Dermis blood vessel endothelial cell (primary cell): ENCODE measurements at places on chromosomes 2 and 18. TPM values are rescaled to one million over a fixed set of nuclear protein-coding genes. Genes with fewer than 3 reads are reported as not detected.

DNA sequence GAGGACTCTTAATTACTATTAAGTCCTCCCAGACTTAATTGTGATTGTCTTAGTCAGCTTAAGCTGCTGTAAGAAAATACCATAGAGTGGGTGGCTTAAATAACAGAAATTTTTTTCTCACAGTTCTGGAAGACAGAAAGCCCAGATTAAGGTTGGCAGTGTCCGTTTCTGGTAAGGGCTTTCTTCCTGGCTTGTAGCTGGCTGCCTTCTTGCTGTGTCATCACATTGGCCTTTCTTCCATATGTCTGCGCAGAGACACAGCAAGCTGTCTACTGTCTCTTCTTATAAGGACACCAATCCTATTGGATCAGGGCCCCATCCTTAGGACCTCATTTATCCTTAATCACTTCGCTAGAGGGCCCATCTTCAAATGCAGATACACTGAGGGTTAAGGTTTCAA, 38.5 kb downstream of the ASXL3 start:
- no peak for DNase-seq

GRCh38 chr2:8121826-8122513, 559.9 kb upstream of the ID2 start:
- no peak for DNase-seq

DNA sequence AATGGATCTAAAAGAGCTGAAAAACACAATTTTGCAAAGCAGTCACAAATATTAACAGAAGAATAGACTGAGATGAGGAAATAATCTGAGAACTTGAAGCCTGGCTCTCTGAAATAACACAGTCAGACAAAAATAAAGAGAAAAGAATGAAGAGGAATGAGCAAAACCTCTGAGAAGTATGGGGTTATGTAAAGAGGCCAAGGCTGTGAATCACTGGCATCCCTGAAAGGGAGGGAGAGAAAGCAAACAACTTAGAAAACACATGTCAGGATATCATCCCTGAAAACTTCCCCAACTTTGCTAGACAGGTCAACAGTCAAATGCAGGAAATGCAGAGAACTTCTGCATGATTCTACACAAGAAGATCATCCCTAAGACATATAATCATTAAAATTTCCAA, 73.5 kb upstream of the LHCGR start:
- DNase-seq, result no peak

- DNase-seq, result no peak
Measured at GRCh38 chr2:225025917-225026571, 16.2 kb downstream of the DOCK10 start.

GRCh38 chr2:200408428-200409316, 101.2 kb downstream of the KCTD18 start:
- peak; percentile 65 for DNase-seq

DNA sequence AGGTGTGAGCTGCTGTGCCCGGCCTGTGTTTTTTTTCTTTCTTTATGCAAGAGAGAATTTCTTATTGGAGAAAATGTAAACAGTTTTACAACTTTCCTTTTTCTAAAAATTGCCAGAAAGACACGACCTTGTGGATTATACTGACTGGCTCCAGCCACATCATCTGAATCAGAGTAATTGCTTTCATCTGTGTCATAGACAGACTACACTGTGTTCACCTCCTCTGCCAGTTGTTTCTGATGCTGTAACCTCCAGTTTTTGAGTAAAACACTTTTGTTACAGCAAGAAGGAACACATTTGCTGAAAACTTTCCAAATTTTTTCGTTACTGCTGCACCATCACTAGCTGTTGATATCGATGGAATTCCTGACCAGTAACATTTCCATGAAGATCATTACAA, 43.9 kb upstream of the PLEKHM3 start:
- no peak for DNase-seq

- DNase-seq, result no peak
Measured at GRCh38 chr2:27102329-27102728, 15.8 kb downstream of the KHK start.

DNA sequence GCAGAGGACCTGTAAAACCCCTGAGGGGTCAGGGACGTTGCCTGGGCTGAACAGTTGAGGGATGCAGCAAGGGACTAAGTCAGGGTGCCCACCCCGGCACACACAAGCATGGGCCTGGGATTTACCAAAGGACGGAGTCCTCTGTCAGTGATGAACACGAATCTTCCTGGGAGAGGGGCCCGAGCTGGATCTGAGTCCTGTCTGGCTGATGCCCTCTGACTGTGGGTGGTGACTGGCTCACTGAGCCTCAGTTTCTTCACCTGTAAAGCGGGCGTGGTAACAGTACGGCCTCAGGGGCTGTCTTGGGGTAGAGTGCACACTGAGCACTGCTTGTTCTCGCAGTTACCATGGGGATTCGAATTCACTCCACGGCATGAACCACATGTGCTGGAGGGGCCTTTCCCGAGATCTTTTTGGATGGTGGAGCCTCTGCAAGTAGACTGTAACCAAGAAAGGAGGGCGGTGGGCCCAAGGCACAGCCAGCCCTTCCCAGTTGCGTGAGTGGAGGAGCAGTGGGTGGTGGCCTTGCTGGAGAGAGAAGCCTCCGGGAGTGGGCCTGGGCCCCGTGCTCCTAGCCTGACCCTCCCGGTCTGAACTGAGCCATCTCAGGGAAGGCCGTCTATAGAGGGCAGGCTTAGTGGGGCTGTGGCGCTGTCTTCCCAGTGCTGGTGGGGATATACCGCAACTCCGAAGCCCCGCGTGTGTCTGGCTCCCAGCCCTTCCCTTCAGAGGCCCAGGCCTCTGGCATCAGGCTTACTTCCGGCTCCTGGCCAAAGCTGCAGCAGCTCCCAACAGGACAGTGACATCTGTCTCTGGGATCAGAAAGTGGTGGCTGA, 130.8 kb upstream of the HS6ST1 start:
- no peak for DNase-seq

DNA sequence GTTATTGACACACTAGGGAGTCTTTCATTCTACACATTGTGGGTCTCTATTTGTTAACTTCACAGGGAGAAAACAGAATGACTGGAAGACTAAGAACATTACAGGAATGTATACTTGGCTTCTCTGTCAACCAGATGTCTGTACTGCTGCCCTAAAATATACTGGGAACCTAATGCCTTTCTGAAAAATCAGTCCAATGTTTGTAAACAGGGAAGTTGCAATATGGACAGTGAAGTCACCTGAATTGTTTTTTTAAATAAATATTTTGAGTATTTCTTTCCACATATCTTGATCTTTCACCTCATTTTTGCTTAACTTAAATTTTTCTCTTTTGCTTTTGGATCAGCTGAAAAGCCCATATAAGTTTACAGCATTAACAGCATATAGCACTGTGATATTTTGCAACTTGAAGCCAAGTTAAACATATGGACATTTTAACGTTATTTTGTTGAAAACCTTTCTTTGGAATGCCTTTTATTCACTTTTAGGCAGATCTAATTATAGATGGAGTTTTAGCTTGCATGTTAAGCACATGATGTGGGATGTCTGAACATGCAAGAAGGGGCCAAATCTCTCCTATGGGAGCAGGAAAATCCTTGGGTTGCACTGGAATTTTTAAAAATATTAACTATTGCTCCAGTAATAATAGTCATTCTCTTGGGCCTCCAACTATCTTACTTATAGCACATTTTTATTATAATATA, 137.7 kb upstream of the TWIST2 start:
- DNase-seq, result no peak

- DNase-seq, result no peak
Measured at GRCh38 chr18:79634593-79635426, 44.8 kb upstream of the CTDP1 start.

GRCh38 chr2:49934481-49934880, 780.2 kb upstream of the FSHR start:
- DNase-seq, result no peak

GRCh38 chr2:206154197-206154596, 5.0 kb downstream of the NDUFS1 start:
- DNase-seq, result peak; percentile 38

- no peak for DNase-seq
Measured at GRCh38 chr2:39660612-39661236, 5.0 kb upstream of the TMEM178A start.

DNA sequence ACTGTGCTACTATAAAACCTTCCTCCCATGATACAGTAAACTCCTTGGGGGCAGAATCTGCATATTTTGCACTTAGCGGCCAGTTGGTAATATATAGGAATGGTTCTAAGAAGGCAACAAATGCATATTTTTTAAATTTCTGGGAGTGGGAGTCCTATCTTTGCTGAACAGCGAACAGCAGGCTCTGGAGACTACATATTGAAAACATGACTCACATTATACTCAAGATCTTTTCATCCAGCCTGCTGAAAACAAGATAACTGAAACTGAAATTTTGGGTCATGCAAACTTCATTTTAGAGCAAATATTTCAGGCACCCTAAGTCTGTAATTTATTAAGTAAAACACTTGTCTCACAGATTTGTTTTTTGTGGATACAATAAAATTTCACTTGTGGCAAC, 122.2 kb downstream of the SATB2 start:
- DNase-seq, result no peak

GRCh38 chr2:148888003-148888501, 13.0 kb downstream of the KIF5C start:
- DNase-seq, result no peak

GRCh38 chr2:151297882-151298281, 8.4 kb upstream of the NMI start:
- DNase-seq, result peak; percentile 70

DNA sequence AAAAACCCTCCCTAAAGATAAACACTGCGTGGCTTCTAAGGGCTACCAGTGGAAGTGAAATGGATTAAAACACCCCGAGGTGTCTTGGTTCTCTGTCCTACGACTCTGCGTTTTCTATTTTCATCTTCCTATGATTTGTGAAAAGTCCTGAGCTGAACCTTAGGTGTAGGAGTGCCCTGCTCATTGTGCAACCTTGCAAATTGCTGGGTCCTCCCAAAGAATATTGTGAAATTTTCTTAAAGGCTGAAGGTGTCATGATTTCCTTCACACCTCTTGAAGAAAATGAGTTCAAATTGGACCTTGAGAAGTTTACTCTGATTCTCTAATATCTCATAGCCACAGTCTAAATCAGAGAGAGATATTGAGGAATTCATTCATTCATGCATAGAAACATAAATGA, 1.8 kb upstream of the SLC19A3 start:
- DNase-seq, result no peak

GRCh38 chr2:224369028-224369632, 32.8 kb downstream of the FAM124B start:
- peak; percentile 72 for DNase-seq

DNA sequence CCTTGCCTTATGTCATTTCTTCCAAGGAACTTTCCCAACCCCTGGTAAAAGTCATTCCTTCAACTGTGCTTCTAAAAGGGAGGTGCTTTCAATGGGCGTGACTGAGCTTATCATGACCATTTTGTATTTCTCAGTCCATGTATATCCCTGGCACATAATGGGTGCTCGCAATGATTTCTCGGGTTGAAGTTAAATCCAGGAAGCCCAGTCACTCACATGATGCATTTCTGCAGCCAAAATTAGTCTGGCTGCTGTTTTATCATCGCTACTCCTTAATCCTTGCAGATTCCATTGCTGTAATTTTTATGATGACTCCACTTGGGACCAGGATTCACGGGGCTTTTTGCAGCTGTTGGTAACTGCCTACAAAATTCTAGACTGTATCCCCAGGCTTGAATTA, 25.9 kb upstream of the RFX8 start:
- DNase-seq, result no peak

GRCh38 chr18:46636040-46636630, 20.9 kb downstream of the LOXHD1 start:
- DNase-seq, result no peak

DNA sequence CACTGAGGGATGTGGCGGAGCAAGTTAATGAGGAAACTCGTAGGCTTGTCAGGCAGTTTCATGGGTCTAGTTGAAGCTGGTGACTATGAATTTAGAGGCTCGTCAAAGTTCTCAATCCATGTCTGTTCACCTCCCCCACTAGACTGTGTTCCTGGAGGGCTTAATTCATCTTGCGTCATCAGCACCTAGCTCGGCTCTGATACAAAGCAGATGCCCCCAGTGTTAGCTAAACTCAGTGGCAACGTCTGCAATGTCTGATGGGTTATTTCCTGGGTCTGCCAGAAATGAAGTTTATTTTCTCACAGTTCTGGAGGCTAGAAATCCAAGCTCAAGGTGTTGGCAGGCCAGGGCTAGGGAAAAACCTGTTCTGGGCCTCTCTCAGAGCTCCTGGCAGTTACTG, 140.6 kb downstream of the PID1 start:
- DNase-seq, result no peak

DNA sequence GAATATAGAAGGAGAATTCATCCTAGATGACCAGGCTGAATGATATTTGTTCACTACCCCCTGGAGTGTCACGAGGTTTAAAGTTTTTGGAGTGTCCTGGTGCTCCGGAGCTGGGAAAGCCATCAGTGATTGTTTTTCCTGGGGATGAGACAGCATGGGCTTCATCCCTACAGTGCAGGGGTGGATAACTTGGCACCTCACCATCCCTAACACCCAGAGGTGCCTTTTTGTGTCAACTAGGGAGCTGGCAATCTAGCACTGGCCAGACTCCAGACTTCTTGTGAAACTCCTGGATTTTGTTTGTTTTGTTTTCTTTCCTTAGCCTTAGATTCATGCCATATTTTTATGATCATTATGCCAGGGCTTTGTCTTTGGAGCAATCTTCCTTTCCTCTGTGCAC, 164.8 kb downstream of the PRKCE start:
- DNase-seq, result no peak

DNA sequence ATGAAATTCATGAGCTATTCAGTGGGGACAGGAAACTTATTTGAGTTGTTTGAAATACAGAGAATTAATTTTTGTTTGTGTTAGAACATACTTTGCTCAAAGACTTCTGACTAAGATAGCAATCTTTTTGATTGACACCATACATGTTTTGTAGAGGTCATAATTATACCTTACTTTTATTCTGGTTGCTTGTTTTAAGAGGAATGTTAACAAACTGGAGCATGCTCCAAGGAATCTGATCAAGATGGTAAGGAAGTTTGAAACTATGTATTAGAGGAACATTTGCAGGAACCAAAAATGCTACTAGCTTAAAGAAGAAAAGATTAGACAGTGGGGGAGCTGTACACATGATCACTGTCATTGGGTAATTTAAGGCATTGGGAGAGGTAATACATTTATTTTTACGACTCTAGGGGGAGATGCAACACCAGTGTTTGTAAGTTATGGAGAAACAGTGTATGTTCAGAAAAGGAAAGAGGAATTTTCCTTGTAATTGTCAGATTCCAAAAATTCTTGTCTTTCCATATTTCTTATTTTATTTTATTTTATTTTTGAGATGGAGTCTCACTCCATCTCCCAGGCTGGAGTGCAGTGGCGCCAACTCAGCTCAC, 8.0 kb downstream of the AGFG1 start:
- DNase-seq, result peak; percentile 50

Gene TIGD1
- total RNA-seq, result 1.3 and 1.5 TPM in 2 replicates

Gene CPS1
- total RNA-seq, result 0.42 and 0.85 TPM in 2 replicates

Gene GAD1
- total RNA-seq, result 0.47 TPM in 1 of 2 replicates, not detected in the other

Gene PAX8
- 0.65 and 0.68 TPM in 2 replicates for total RNA-seq

Gene SPATA3
- not detected in 2 replicates for total RNA-seq

Gene RBMS1
- 64.3 and 82.8 TPM in 2 replicates for total RNA-seq

Gene VWC2L
- total RNA-seq, result not detected in 2 replicates

Gene COL4A3
- total RNA-seq, result under 0.01 TPM in 2 replicates

Gene SOX11
- not detected in 2 replicates for total RNA-seq

Gene GAREM1
- 0.28 and 1.4 TPM in 2 replicates for total RNA-seq

Gene GPR55
- not detected in 2 replicates for total RNA-seq

Gene UCN
- 0.37 and 1.0 TPM in 2 replicates for total RNA-seq

Gene L3MBTL4
- 5.9 and 8.0 TPM in 2 replicates for total RNA-seq

Gene KCNG2
- 0.51 and 0.93 TPM in 2 replicates for total RNA-seq
